ENCODE measurements at places on chromosomes 7 and 10.

DNA sequence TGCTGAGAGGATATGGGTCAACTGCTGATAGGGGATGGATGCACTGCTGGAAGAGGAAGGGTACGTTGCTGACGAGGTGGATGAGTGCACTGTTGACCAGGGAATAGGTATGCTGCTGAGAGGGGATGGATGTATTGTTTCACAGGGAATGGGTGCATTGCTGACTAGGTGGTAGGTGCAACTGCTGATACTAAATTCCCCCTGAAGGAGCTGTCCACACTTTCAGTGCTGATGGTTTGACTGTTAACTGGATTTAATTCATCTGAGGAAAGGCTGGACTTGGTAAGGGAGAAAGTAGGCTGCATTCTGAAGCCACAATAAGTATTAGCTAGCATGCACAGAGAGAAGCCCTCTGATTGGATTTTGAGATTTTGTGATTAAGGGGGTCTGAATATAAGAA, 1196.8 kb upstream of the PHF14 start:
- no peak for DNase-seq

GRCh38 chr7:4667776-4668509, 14.2 kb upstream of the FOXK1 start:
- no peak for DNase-seq

GRCh38 chr10:22322641-22323160, 1.8 kb downstream of the BMI1 start:
- no peak for DNase-seq

- no peak for DNase-seq
These were observed 90.1 kb downstream of the PIP4K2A start for GRCh38 chr10:22624287-22624738.

- DNase-seq, result no peak
These were observed 3.0 kb downstream of the BRI3 start for GRCh38 chr7:98284335-98285036.

- DNase-seq, result peak; percentile 84
These were observed 14.9 kb downstream of the TRIM56 start for GRCh38 chr7:101099969-101100781.

- DNase-seq, result no peak
These were observed 9.9 kb downstream of the CCNY start for GRCh38 chr10:35346248-35346647.

- no peak for DNase-seq
These were observed 24.9 kb downstream of the RGR start for GRCh38 chr10:84269773-84270172.

DNA sequence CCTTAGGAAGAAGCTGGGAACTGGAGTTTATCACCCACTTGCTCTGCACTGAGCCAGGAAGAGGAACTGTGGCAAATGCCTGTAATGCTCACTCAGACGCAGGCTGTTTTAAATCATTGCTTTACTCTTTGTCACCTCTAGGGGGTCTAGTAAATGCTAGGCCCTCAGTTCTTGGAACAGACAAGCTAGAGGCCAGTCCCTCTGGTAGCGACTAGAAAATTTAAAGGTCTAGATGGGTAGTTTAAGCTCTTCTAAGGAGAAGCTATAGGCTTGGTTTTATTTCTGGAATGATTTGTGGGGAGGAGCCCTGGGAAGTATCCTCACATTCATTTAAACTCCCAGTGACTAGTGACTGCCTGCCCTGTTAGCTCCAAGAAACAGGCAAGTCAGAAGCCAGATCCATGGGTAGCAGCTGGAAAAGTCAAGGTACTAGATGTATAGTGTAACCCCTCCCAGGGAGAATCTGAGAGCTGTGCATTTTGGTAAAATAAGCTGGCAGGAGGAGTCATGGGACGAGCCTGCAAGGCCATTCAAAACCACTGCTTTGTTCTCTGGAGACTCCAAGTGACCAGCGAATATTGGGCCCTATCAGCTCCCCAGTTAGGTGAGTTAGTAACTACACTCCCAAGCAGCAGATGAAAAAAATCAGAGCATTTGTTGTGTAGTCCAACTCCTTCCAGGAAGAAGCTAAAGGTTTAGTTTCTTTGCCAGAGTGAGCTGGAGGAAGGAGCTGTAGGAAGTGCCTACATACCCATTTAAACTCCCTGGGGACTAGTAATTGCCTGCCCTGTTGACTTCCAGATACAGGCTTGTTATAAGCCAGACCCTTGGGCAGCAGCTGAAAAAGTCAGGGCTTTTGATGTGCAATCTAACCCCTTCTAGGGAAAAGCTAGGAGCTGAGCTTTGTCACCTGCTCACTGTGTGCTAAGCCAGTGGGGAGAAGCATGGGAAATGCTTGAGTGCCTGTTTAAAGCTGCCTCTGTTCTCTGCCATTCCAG, 68.9 kb downstream of the DYNC1I1 start:
- DNase-seq, result no peak

- no peak for DNase-seq
These were observed 3.3 kb downstream of the PLXDC2 start for GRCh38 chr10:19819419-19820033.

- no peak for DNase-seq
These were observed 11.6 kb upstream of the TYSND1 start for GRCh38 chr10:70158113-70158512.

DNA sequence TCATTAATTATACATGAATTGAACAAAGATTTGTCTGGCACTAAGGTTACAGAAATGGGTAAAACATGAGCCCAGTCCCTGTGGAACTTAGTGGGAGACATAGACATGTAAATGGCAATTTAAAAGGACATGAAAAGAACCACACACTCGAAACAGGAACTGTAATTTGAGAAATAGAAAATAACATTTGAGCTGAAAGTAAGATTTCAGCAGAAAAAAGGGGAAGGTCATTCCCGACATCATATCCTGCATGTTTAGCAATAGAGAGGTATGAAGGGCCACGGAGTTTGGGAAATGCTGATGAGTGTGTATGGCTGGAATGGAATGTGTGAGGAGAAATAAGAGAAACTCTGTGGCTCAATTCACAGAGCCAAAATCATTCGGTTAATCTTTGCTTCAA, 175.4 kb upstream of the AHR start:
- DNase-seq, result no peak

- DNase-seq, result no peak
These were observed 58.0 kb downstream of the PDSS1 start for GRCh38 chr10:26755443-26755903.

DNA sequence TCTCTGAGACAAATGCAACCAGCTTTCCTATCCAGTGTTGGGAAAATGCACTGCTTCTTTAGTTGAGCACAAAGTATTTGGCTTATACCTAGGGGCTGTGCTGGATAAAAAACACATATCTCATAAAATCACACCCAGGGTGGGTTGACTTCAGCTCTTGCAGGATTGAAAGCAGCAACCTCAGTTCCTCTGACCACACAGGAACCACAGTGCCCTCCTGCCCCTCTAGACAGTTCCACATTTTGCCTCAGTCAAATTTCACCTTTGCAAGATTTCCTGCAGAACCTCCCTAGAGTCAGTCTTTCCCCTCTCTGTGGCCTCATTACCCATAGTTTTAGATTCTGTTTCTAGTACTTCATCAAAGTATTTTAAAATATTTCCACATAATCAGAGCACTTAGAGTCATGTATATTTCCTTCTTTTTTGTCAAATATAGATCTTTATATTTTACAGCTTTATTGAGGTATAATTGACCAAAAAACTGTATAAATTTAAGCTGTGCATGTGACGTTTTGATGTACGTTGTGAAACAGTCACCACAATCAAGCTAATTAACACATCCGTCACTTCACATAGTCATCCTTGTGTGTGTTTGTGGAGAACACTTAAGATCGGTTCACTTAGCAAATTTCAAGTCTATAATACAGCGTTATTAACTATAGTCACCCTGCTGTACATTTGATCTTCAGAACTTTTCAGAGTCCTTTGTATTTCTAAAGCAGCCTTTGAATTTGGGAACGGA, 37.0 kb upstream of the EGR2 start:
- DNase-seq, result no peak

DNA sequence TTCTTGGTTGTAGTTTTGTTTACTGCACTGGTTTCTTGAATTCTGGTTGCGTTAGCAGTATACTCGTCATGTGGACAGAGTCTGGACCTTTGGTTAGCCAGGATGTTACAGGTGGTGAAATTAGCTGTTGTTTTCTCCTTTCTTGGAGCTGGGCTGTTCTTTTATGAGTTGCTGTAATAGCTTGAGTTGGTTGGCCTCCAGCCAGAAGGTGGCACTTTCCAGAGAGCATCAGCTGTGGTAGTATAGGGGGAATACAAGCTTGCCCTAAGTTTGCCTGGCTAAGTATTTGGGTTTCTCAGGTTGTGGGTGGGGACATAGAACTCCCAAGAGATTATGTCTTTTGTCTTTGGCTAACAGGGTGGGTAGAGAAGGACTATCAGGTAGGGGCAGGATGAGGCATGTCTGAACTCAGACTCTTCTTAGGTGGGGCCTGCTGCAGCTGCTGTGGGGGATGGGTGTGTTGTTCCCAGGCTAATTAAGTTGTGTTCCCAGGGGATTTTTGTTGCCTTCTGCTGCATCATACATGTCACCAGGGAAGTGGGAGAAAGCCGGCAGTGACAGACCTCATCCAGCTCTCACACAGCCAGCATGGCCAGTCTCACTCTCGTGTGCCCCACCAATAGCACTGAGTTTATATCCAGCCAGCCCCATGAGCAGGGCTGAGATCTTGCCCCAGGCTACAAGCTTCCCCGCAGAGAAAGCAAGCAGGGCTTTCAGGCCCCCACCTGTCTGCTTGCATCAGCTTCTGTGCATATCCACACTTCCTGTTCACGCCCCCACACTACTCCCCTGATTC, 246.7 kb upstream of the TPK1 start:
- DNase-seq, result peak; percentile 40

DNA sequence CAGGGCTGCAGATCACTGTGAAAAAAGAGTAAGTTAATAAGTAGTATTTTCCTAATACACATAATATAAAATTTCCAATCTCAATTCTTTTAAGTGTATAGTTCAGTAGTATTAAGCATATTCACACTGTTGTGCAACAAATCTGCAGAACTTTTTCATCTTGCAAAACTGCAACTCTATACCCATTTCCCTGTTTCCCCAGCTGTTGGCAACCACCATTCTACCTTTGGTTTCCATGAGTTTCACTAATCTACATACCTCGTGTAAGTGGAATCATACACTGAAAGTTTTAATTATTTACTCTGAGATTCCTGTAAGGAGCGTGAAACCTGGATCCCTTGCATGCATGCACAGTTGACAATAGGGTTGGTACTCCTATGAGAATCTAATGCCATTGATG, 155.4 kb downstream of the ZPBP start:
- DNase-seq, result no peak

DNA sequence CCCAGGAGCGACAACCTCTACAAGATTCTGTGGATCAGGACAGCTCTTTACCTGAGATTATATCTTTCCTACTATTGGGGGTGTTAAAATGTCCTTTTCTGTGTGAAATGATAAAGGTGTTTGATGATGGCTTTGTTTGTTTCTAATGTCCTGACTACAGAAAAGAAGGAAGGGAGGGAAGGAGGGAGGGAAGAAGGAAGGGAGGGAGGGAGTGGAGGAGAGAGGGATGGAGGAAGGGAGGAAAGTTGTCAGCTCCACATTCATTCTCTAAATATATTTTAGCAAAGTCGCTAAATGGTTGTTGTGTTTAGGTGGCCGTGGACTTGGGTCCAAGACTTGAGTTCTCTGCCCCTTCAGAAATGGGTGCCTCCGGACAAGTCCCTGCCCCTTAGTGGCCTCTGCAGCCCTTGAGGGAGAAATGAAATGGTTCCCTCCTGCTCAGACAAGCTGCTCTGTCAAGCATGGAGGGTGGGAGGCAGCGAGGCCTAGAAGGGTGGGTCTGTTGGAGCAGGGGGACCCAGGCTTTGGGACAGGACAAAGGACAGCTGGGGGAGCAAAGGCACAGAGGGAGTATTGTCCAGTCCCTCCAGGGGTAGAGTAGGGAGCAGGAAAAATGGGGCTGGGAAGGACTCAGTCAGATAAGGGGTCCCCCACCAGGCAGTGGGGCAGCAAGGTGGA, 4.4 kb downstream of the RGS10 start:
- DNase-seq, result no peak

GRCh38 chr10:30784524-30784896, 155.0 kb upstream of the LYZL2 start:
- no peak for DNase-seq

DNA sequence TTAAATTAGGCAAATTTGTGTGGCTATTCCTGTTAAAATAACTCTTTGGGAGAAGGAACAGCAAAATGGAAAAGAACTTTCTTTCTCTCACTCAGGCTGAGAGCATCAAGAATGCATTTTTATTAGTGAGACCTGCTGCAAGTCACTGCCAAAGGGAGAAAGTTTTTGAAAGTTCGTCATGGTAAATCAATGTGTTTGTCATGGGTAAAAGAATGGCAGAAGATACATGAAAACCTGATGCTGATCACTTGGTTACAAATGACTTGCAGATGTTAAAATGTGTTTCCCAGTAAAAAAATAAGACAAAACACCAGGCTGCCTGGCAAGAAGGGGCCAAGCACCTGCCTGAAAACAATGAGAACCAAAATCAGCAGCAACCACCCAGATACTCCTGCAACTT, 484.7 kb upstream of the NRP1 start:
- no peak for DNase-seq

DNA sequence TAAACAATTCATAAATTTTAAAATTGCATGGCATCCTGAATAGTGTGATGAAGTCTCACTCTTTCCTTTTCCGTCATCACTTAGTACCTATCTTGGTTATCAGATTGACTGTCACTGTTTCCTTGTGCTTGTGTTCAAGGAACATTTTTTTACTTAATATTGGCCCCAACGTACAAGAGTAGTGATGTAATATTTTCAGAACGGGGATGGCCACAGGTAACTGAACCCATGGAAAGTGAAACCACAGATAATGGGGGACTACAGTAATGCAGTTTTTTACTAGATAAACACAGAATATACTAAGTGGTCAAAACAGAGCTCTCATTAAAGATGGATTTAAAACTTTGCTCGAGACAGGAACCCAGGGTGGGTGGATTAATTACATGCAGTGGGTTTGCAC, 85.4 kb downstream of the MACC1 start:
- no peak for DNase-seq

DNA sequence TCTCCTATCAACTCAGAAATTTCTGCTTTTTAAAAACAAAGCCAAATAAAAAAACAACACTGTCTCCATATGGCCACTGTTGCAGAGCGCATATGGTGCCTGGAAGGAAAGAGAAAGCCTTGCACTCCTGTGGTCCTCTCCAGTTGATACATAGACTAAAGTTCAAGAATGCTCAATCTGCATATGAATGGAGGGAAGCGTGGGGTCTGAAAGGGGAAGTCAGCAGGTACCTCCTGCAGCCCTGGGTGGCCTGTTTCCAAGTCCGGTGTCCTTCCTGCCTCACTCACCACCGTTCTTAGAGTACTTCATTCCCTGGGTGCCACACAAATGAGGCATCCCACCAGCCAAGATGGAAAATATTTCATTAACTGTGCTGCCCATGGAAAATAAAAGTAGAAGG, 138.3 kb upstream of the PALS2 start:
- peak; percentile 66 for DNase-seq

- no peak for DNase-seq
These were observed 129.1 kb upstream of the AMPH start for GRCh38 chr7:38760226-38760625.

- DNase-seq, result no peak
These were observed 545.9 kb downstream of the SUGCT start for GRCh38 chr7:40680657-40681056.

GRCh38 chr10:63697956-63698786, 177.0 kb downstream of the REEP3 start:
- no peak for DNase-seq

Measured in WTC11 (cell line).